Bronchial epithelial cell (primary cell): ENCODE measurements at places on chromosomes 11 and 22. TPM values are rescaled to one million over a fixed set of nuclear protein-coding genes. Genes with fewer than 3 reads are reported as not detected.

Gene DEFB131B
- total RNA-seq: not detected in 2 replicates

DNA sequence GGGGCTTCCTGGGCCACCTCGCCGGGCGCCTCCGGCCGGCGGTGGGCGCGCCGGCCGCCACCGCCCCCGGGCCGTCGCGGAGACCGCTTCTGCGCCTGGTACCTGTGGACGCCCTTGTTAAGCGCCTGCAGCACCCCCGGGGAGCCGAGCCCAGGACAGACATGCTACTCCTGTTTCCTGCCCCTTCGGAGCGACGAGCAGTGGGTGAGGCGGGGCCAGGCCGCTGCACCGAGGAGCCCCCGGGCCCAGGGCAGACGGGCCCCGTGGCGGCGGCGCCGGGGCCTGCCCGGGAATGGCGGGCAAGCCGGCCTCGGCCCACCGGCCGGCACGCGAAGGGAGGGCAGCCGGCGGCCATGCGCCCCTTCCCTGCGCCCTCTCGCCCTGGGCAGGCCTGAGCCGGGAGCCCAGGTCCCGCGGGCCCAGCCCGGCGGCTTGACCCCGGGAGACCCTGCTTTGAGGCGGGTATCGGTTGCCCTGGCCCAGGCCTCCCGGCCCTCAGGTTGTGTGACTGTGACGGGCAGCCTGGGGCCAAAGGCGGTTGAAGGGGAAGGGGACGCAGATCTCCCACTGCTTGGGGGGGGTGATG is 789 bp upstream of the KDM2A start:
- DNase-seq: no peak

Gene KIAA1671
- total RNA-seq: 14.7 and 24.2 TPM in 2 replicates

- DNase-seq: no peak
These were observed 39.3 kb upstream of the PTPRJ start for GRCh38 chr11:47940904-47941649.

DNA sequence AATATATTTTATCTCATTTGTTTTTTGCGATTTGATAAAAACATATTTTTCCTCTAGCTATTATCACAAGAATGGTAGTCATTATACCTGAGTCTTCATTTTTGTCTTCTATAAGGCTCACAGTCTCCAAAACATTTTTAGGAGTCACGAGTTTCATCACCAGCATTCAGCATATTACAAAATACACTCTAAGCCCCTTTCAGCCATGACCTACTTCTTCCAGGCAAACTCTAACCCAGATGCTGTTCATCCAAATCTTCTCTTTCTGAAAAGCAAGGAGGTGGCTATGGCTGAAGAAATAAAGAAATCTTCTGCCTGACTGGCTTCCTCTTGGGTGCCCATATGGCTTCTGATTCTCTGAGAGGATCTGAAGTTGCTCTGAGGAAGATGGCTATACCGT is 35.7 kb upstream of the USP47 start:
- DNase-seq: no peak
